ENCODE measurements at places on chromosomes 4 and X.

DNA sequence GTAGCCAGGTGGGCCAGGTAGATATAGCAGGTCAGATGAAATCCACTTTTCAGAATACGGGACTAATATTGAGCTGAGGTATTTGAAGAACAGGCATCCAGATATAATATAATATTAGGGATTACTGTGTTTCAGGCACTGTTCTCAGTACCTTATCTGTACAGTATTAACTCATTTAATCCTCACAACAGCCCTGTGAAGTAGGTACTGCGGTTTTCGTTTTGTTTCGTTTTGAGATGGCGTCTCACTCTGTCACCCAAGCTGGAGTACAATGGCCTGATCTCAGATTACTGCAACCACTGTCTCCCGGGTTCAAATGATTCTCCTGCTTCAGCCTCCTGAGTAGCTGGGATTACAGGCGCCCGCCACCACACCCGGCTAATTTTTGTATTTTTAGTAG lies 129.6 kb downstream of the IL1RAPL2 start:
- H3K27ac ChIP-seq = no peak overlapping the region
- H3K4me3 ChIP-seq = no peak overlapping the region
- no peaks in the 10 kb centered on the region for H3K27me3 ChIP-seq
- no peaks in the 10 kb centered on the region for H3K36me3 ChIP-seq
- no peak for ATAC-seq
- H3K4me1 ChIP-seq = no peaks in the 10 kb centered on the region

GRCh38 chrX:1657367-1658070 lies 42.7 kb downstream of the ASMT start:
- no peaks in the 10 kb centered on the region for H3K36me3 ChIP-seq
- H3K4me1 ChIP-seq = peaks cover 11% of the 10 kb centered on the region
- ATAC-seq = no peak
- H3K27ac ChIP-seq = no peak overlapping the region
- no peak overlapping the region for H3K4me3 ChIP-seq
- H3K27me3 ChIP-seq = no peaks in the 10 kb centered on the region

- H3K27ac ChIP-seq = no peak overlapping the region
- H3K4me3 ChIP-seq = no peak overlapping the region
- H3K36me3 ChIP-seq = no peaks in the 10 kb centered on the region
- no peak for ATAC-seq
These were observed 29.2 kb downstream of the NSG1 start for GRCh38 chr4:4415806-4416805.

- H3K4me1 ChIP-seq = no peaks in the 10 kb centered on the region
- H3K27ac ChIP-seq = no peak overlapping the region
- no peaks in the 10 kb centered on the region for H3K27me3 ChIP-seq
- no peaks in the 10 kb centered on the region for H3K36me3 ChIP-seq
- ATAC-seq = no peak
These were observed 23.7 kb downstream of the TLR8 start for GRCh38 chrX:12930150-12930549.

DNA sequence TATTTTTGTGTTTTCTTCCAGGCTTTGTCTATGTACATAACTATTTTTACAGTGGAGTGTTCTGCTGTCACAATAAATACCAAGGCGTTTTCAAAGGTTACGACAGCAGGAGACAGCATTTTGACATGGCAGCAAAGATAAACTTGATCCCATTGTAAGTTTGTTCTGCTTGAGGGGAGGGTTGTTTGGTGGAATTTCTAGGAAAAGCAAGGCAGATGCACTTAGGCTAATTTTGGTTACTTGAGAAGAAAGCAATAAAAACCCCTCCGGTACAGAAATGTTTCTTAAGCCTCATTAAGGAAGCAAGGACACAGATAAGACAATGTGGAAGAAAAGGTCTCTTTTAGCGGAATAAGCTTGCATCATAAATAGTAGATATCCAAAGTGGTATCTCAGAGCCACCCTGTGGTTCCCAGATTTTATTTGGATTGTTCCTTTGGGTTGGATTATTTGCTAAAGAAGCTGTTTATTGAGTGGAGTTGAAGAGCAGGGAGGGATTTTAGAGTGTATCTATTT lies 54.3 kb downstream of the CLCN5 start:
- H3K27me3 ChIP-seq = no peaks in the 10 kb centered on the region
- no peaks in the 10 kb centered on the region for H3K4me1 ChIP-seq
- no peak for ATAC-seq
- no peaks in the 10 kb centered on the region for H3K36me3 ChIP-seq
- H3K4me3 ChIP-seq = no peak overlapping the region
- H3K27ac ChIP-seq = no peak overlapping the region

Measured in gastroesophageal sphincter (tissue), 4 donors.